ENCODE measurements at places on chromosomes 11 and 22.

DNA sequence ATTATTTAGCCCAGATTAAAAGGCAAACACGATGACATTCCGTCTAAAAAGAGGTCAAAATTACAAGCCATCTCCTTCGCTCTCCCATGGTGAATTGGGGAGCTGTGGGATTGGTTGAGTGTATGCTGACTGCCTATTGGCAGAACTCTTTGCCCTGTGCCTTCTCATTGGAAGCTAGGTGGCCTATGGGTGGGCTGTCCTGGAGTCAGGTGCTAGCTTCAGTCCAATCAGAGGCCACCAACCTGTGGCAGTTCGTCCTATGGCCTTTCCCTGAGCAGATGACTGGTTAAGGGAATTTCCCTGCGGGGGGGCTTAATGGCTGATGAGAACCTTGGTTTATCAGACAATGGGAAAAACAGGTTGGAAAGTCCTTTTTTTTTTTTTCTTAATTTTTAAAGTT is 3.2 kb upstream of the MTMR3 start:
- DNase-seq = no peak

DNA sequence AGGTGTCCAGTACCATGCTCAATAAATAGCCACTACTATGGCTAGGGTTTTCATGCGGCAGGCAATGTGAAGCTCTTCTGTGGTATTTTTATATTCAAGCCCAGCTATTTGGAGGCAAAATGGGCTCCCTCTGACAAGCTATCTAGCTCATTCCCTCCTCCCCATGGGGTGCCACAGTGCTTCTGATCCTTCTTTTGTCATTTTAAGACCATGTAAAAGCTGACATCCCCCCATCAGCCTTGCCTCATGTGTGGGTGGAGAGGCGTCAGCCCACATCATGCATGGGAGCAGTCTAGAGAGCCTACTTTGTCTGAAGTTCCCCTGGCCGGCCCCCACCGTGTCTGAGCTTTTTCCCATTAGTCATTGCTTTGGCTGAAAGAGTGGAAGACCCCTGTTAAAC is 59.8 kb downstream of the NAV2 start:
- DNase-seq = no peak

DNA sequence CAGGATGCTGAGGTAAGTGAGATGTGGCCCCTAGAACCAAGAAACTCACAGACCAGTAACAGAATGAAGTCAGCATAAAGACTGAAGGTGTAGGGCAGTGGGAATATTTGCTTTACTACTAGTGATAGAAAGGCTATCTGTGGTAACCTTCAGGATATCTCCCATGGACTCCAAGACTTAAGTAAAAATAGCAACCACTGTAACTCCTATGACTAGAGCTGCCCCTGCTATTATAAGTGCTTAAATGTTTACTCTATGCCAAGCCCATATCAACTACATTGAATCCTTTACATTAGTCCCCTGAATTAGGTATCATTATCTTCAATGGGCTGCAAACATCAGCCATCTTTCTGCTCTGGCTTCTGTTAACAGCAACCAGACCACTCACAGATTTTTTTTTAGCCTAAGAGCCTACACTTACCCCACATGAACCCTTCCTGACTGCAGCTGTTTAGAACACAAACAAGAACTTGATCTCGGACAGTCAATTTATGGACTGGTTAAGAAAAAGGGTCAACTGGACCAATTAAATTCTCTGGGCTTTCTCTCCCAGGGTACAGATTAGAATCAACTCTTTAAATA is 335.1 kb upstream of the API5 start:
- no peak for DNase-seq

DNA sequence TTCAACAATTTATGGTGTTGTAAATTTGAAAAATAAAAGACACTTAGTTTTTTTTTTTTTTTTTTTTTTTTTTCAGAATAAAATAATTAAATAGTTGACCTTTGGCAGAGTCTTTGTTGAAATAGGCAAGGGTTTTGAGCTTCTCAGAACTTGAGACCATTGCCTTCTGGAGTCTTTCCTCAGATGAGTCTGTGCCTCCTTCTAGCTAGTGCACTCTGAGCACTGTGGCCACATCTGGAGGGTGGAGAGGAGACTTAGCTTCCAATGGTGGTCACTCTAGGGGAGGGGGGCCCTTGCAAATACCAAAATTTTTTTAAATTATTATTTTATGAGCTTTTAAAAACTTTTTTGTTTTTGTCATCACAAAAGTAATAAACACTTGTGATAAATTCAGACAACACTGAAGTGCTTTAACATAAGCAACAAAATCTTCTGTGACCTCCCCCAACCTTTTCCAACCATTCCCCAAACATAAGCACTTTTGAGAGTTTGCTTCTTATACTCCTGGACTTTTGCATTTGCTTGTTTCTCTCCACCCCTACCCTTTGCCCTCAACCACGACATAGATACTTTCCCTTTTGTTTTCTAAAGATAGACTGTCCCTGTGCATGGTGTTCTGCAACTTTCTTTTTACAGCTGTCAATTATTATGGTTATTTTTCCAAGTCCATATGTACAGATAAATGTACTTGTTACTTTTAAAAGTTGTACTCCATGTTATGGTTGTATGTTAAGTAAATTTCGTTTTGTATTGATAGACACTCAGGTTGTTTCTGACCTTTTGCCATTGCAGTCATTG is 41.1 kb downstream of the BMAL1 start:
- DNase-seq = no peak

DNA sequence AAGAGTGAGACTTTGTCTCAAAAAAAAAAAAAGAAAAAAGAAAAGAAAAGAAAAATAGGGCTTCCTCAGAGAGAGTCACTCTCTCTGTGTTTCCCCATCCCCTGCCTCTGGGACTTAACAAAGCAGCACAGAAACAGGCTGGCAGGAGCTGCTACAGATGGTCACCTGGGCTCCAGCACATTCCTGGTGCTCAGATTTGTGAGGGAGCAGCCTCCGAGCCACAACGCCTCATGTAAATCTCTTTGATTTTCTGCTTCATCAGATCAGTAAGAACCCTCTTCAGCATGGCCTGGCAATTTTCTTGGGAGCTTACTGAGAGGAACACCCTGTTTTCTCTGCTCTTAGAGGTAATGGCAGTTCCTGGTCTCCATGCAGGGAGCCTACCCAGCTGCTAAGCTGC is 15.2 kb upstream of the LDHA start:
- no peak for DNase-seq

DNA sequence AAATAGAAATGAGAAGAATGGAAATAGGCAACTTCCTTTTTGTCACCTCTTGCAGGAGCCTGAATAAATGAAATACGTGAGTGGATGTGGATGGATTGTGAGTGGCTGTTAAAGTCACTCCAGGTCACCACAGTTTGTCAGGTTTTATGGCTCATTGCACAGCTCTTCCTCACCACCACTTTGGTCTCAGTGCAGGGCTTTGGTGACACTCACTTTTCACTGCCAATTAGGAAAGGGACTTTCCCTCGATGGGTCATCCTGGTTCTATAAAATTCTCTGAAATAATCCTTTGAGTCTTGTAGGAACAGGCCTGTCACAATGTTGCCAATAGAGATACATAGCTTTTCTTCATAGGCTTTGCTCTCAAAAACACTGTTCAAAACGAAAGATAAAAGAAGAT is 172.4 kb upstream of the C11orf87 start:
- no peak for DNase-seq

DNA sequence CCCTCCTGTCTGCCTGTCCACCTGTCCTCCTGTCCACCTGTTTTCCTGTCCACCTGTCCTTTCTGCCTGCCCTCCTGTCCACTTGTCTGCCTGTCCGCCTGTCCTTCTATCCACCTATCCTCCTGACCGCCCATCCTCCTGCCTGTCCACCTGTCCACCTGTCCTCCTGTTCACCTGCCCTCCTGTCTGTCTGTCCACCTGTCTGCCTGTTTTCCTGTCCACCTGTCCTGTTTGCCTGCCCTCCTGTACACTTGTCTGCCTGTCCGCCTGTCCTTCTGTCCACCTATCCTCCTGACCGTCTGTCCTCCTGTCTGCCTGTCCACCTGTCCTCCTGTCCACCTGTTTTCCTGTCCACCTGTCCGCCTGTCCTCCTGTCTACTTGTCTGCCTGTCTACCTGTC is 682.8 kb downstream of the TBC1D22A start:
- DNase-seq = no peak

DNA sequence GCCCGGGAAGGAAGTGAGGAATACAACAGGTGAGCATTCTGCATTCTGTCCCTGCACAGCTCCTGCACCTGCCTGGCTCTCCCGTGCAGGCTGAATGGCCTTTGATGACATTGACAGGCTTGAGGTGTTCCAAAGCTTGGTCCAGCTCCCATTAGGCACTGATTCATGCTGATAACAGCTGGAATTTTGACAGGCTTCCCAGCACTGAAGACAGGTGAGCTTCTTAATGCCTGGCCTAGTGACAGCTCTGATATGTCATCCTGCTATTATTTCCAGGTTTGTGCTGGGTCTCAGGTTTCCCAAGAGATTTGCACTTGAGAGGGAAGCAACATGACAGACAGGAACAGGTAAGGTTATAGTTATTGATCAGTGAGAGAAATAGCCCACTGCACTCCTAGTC is 58.0 kb upstream of the MTNR1B start:
- DNase-seq = no peak

DNA sequence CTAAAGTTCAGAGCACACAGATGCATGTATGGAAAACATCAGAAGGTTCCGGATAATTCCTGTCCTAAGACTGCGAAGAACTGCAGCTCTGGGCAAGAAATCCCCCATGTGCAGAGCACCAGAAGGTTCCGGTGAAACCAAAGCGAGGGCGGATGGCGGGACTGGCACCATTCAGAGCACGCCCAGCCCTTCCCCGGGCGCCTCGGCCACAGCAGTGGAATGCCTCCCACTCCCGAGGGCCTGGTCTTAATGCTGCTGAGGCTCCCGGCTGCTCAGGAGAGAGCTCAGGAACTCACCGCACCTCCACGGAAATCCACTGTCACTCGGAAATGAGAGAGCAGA is 43.1 kb downstream of the BRD1 start:
- DNase-seq = no peak

DNA sequence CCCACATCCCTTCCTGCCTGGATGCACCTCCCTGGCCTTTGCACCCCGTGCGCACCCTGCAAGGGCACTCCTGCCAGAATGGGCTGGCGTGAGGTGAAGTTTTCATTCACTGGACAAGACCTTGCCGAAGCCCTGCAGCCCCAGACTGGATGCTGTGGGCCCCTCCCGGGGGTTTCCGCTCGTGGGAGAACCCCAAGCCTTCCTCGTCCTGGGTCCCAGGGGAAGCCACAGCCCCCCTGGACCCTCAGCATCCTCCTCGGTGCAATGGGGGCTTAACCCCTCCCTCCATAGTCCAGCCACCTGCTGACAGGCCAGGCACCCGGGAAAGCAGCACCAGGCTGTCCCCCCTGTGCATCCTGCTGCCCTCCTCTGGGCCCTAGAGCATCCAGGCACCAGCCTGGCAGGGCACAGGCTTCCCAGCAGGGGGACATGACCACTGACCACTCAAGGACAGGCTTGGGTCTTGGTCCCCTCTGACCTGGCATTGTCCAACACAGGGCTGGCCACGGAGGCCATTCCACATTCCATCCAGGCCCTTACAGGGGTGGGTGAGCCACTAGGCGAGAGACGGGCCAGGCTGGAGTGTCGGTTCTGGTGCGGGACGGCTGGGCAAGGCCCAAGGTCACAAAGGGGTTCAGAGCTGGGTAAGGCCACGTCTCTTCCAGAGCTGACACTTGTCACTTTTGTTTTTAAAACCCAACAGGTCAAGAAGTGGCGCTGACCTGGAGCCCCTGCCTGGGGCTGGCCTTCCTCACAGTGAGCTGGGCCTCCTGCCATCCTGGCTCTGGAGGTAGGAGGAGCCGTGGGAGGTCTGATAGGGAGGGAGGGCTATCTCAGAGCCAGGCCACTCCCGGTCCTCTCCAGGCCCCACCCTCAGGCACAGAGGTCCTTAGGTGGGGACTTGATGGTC is 41.5 kb upstream of the PPARA start:
- no peak for DNase-seq

DNA sequence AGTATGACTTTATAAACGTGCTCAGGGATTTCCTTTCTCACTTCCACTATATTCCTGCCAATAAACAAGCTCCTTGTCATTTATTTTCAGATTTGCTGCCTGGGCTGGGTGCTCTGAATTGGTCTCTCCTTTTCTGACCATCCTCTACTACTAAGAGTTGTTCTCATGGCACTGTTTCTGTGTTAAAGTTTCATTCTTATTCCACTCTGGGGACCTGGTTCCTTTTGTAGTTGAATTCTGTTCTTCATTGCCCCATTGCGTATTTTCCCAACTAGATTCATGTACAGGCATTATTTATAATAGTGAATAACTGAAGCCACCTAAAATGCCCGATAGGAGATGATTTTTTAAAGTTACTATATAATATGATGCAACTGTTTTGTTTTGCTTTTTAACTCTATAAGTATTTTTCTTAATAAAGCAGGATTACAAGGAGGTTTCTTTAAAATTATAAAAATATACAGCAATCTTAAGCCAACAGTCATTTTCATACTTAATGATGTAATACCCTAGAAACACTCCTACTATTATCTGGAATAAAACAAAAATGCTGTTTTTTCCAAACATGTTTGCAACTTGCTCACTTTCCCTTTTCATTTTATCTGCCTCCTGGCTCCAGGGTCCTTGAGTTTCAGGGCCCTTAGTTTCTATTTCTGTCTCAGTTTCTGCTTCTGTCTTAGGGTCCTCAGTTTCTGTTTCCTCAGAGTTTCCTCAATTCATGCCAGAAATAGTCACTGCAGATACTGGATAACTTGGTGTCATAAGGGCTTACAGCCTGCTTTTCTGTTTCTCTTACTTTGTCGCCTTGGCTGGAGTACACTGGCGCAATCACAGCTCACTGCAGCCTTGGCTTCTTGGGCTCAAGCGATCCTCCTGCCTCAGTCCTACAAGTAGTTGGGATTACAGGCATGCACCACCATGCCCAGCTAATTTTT is 9.8 kb upstream of the FUT4 start:
- no peak for DNase-seq

DNA sequence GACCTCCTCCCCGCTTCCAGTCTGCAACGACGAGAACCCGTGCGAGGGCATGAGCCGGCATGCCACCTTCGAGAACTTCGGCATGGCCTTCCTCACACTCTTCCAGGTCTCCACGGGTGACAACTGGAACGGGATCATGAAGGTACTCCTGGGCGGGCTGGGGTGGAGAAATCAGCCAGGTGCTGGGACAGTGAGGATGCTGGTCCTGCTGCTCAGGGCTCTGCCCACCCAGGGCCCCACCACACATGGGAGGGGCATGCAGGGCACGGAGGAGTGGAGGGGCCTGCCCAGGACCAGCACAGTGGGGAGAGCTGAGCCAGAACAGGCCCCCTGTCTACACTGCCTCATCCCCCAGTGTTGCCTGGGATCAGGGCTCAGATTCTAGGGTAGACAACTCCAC is 107.4 kb downstream of the CACNA1I start:
- no peak for DNase-seq
